ENCODE measurements at places on chromosomes 11 and 22.

GRCh38 chr11:78533399-78533798 lies 41.3 kb downstream of the NARS2 start:
- no peak for DNase-seq

- DNase-seq = no peak
Observed at GRCh38 chr11:21614961-21615360, 577.9 kb upstream of the ANO5 start.

GRCh38 chr11:10606536-10607208 lies 38.2 kb upstream of the LYVE1 start:
- DNase-seq = no peak

DNA sequence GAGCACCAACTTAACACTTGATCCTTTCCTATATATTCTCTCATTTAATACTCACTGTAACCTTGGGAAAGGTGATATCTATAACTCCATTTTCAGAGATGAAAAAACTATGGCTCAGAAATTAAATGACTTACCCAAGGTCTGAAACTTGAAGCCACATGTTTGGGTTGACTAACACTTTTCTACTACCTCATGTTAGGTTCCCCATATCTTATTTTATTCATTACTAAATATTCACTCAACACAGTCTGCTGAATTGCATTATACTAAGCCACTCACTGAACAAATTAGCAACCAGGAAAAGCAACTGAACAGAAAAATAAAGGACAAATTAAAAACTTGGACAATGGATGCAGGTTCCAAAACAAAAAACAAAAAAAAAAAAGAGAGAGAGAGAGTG lies 59.9 kb downstream of the FAM168A start:
- no peak for DNase-seq

DNA sequence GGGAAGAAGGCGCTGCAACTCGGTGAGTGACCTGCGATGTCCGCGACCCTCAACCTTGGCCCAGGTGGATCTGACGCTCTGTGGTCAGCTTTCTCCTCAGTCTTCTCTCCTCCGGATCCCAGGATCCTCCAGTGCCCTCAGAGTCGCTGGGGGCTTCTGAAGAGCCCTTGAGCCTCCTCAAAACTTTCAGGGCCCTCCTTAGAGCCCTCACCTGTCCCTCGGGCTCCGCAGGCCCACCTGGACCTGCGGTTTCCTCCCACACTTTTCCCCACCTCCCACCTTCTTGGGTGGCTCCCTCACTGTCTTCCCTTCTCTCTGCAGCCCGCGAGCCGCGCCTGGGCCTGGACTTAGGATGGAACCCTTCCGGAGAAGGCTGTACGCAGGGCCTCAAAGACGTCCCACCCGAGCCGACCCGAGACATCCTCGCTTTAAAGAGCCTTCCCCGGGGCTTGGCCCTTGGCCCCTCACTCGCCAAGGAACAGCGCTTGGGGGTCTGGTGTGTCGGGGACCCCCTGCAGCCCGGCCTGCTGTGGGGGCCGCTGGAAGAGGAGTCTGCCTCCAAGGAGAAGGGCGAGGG lies 335 bp downstream of the ZNF408 start:
- no peak for DNase-seq

- no peak for DNase-seq
Observed at GRCh38 chr11:67120456-67120855, 1.4 kb downstream of the KDM2A start.

DNA sequence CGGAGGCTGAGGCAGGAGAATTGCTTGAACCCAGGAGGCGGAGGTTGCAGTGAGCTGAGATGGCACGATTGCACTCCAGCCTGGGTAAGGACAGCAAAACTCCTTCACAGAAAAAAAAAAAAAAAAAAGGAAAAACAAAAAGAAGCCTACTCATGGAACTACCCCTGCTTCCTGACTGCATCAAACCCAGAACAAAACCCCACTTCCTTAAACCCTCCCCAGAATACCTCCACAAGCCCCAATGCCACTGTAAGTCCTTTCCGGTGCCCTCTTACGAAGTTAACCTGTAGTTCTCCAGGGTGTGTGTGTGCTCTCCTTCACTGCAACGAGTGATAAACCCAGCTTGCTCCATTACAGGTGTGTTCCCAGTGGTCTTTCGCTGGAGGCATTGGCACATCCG lies 8.6 kb upstream of the TOLLIP start:
- DNase-seq = no peak

- DNase-seq = no peak
Observed at GRCh38 chr11:128867277-128867676, at the start of gene KCNJ1. Gene KCNJ1 (minus strand): TSS chr11:128867296. CDS start chr11:128840243, 27,053 bp downstream.

GRCh38 chr11:36394926-36395325 lies 98.8 kb downstream of the PRR5L start:
- DNase-seq = no peak

- no peak for DNase-seq
Observed at GRCh38 chr22:41078931-41079330, 13.5 kb upstream of the EP300 start.

GRCh38 chr11:32171445-32171844 lies 80.6 kb downstream of the RCN1 start:
- DNase-seq = no peak

DNA sequence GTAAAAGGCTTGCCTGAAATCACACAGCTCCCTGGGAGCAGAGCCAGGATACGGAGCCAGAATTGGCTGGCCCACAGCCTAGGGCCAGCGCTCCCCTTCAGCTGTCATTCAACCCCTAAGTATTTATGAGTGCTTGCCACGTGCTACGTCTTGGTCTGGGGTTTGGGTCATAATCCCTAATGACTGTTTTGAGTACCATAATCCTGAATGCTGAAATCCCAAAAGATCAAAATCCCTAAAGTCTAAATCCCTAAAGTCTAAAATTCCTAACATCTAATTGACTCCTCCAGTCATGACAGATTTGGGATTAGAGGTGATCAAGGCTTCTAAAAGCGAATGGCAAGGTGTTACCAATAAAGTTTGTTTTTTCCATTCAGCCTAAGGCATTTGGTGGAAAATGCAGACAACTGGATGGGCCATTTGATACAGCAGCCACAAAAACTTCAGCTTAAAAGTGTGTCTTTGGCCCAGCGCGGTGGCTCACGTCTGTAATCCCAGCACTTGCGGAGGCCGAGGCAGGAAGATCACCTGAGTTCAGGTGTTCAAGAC lies 59.8 kb upstream of the PRR5 start:
- DNase-seq = no peak

- no peak for DNase-seq
Observed at GRCh38 chr11:134471087-134471715, 59.2 kb upstream of the B3GAT1 start.

GRCh38 chr11:130854483-130854882 lies 61.8 kb downstream of the SNX19 start:
- no peak for DNase-seq

- no peak for DNase-seq
Observed at GRCh38 chr11:12162652-12163051, 52.3 kb downstream of the MICAL2 start.

DNA sequence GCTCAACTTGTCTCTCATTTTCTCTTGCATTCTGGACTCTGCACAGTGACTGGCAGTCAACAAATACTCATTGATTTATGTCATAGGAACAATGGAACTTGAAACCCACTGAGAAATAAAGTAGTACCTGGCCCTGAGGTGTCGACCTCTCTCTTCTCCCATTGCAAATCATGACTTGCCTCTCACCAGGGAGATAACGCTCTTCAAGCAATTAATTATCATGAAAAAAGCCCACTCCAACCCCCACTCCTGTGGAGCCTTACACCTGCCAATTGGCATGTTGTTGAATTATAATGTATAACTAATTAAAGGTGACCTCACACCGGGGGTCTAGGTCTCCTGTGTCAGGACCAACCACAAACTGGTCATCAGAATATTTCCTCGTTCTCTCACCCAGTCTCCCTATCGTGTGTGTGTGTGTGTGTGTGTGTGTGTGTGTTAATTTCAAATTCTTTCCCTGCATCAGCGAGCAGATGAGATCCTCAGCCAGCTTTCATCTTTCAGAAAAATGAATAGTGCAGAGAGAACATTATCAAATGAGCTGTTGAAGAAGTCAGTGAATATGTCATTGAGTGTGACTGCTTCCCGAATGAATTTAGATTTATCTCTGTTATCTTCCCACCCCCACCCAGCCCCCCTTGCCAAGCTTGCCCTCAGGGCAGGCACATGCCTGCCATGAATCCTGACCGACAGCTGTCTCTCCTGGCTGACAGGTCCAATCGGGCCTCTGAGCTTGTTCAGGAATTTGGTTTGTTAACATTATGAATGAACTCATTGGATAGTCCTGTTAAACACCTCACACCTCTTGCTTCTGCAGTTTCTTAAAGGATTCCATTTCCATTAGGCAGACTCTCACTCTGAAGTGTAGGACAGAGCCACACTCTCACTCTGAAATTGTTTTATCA lies 357.4 kb downstream of the INSC start:
- no peak for DNase-seq

- no peak for DNase-seq
Observed at GRCh38 chr22:18044548-18045271, 20.3 kb upstream of the MICAL3 start.

DNA sequence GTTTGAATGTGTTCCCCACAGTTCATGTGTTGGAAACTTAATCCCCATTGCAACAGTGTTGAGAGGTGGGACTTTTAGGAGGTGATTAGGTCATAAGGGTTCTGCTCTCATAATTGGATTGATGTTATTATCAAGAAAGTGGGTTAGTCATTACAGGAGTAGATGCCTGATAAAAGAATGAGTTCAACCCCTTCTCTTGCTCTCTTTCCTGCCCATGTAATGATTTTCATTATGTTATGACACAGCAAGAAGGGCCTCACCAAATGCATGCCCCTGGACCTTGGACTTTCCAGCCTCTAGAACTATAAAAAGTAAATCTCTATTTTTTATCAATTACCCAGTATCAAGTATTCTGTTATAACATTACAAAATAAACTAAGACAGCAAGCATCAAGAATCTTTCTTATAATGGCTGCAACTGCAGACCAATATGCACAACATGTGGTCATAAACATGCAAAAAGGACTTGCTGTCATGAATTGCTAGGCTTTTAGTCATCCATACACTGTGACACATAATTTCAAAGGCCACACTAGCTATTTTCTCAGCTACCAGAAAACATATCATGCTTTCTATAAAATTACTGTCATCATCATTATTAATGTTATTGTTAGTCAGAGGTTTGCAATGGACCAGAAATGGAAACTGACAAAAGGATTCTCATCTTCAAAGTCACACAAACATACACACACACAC lies 99.9 kb upstream of the GUCY1A2 start:
- no peak for DNase-seq

DNA sequence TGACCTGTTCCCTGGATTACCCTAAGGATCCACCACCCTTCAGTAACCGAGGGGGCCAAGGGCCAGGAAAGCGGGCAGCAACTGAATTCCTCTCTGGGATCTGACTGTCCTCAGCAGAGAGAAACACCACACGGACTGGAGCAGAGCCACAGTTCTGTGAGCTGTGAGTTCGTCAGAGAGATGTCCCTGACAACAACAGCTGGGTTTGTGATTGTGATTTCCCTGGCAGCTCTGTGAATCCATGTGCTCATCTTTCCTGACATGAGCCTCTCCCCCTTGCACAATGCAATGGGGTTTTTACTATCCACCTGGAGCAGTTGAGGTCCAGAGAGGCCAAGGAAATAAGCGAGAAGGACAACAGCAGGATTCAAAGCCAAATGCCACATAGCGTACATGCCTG lies 69.4 kb upstream of the AMPD3 start:
- no peak for DNase-seq

GRCh38 chr11:103541186-103541795 lies 432.1 kb downstream of the DYNC2H1 start:
- DNase-seq = no peak

DNA sequence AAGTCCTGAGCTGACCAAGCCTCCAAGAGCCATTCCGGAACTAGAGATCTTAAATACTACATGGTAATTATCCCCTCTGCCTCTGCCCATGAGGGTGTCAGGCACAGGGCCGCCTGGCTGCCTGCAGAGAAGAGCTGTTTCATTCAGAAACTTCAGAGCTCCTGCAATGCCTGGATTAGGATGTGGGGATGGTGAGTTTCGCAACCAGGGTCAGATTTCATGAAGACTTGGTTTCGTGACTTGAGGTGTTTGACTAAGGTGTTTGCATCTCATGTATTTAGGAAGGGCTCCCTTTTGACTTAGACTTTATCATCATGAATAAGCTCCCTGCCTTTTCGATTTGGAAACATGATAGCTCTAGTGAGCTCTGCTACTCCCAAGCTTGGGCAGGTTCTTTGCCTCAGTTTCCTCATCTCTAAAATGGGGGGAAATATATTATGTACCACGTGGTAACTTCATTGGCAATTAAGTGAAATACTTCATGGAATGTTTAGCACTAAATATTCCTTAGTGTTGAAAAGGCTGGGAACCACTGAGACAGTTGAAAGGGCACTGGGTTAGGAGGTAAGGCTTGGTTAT lies 9.1 kb downstream of the TIMP3 start:
- DNase-seq = no peak

- DNase-seq = no peak
Observed at GRCh38 chr22:30947173-30947815, 21.3 kb downstream of the MORC2 start.

DNA sequence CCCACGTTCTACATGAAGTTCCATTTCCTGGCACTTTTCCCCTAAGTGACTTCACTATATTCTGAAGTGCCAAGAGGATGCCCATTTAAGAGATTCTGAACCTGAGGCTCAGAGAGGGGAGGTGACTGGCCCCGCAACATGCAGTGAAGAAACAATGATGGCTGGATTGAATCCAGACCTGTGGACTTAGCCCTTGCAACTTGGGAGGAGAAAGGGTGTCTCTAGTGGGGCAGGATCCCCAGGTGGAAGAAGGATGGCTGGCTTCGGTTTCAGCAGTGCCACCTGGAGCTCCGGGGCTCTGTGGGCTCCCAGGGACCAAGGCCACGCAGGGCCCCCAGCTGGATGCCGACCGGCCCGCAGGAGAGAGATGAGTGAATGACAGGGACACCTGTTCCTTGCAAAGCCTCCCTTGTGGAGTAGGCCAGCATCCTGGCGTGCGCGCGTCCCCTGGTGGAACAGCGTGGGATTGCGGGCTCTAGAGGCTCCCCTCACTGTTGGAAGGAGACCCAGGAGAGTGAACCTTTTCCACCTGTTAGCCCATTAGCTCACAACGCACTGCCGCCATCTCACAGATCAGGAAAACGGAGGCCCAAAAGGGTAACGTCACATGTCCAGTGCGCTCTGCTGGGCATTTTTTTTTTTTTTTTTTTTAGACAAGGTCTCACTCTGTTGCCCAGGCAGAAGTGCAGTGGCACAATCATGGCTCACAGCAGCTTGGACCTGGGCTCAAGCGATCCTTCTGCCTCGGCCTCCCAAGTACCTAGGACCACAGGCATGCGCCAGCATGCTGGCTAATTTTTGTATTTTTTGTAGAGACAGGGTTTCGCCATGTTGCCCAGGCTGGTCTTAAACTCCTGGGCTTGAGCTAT lies 104.7 kb downstream of the KIAA1671 start:
- DNase-seq = peak; percentile 43

DNA sequence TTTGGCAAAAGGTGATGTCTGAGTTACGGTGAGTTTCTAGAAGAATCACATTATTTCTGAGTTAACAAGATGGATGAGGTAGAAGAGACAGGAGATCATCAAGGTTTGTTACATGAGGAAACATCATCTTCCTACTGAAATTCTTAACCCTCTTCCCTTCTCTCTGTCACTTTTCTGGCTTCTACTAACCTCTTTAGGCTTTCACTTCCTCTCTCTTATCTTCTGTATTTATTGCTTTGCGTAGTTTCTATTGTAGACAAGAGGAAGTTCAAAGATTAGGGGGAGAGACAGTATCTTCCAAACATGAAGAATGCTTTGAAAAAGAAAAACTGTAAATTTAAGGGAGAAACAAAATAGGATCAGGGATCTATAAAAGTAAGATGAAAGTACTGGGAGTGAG lies 75.4 kb downstream of the TRPC6 start:
- no peak for DNase-seq
